Activated CD4-positive, alpha-beta T cell treated with anti-CD3 and anti-CD28 coated beads for 36 hours (primary cell): ENCODE measurements at places on chromosomes 2 and 18. TPM values are rescaled to one million over a fixed set of nuclear protein-coding genes. Genes with fewer than 3 reads are reported as not detected.

- no peak overlapping the region for H3K4me3 ChIP-seq
- H3K36me3 ChIP-seq = no peaks in the 10 kb centered on the region
- DNase-seq = peak; percentile 64
- no peak overlapping the region for H3K27ac ChIP-seq
Measured at GRCh38 chr2:208033701-208034502, 8.6 kb upstream of the PLEKHM3 start.

Gene KLHL29
- 2.0 TPM for total RNA-seq

Gene GRB14
- not detected for total RNA-seq

DNA sequence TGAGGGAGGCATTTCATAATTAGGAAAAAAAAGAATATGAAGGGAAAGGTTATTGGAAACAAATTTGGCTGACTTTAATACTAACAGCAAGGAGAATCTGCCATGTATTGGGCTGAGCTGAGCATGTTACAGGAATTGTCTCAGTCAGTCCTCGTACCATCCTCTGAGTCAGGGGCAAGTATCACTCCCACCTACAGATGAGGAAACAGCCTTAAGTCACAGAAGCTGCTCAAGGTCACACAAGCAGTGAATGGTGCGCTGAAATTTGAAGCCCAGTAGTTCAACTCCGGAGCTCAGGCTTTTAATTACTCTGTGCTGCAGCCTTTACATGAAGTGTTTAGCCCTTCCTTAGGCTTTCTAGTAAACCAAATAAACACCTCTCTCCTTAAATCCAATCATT is 17.3 kb downstream of the PROKR1 start:
- H3K4me1 ChIP-seq = peaks cover 23% of the 10 kb centered on the region
- no peak overlapping the region for H3K27ac ChIP-seq
- H3K36me3 ChIP-seq = no peaks in the 10 kb centered on the region
- H3K27me3 ChIP-seq = peaks cover 21% of the 10 kb centered on the region
- no peak for DNase-seq

DNA sequence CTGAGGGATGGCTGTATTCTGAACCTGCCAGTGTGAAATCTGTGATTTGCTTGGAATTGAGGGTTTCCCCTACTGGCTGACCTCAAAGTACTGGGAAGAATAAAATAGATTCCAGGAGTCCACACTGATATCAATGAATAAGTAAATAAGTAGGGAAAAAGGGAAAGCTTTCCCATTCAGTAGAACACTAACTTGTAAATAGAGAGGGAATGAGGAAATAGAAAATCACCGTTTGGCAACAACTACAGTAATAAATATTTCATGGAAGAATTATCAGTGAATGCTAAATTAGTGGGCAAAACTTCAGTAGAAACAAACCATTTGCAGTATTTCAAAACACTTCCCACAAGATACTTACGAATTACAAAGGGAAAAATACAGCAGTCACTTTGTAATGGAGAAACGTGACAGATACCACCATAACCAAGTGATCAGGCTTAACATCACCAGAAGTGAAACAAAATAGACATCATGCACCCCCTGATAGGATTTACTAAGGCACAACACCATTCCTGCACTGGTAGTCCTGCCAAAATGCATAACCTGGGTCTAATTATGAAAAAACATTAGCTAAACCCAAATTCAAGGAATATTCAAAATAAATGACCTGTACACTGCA is 88.5 kb downstream of the ICA1L start:
- H3K27ac ChIP-seq = no peak overlapping the region
- DNase-seq = no peak
- peaks cover 13% of the 10 kb centered on the region for H3K4me1 ChIP-seq

Gene GCA
- 16.2 TPM for total RNA-seq

- H3K27me3 ChIP-seq = no peaks in the 10 kb centered on the region
- H3K36me3 ChIP-seq = no peaks in the 10 kb centered on the region
- peak overlapping the region; percentile 28 for H3K27ac ChIP-seq
- DNase-seq = peak; percentile 51
- H3K4me3 ChIP-seq = no peak overlapping the region
Measured at GRCh38 chr2:31319406-31320175, 85.6 kb downstream of the EHD3 start.

DNA sequence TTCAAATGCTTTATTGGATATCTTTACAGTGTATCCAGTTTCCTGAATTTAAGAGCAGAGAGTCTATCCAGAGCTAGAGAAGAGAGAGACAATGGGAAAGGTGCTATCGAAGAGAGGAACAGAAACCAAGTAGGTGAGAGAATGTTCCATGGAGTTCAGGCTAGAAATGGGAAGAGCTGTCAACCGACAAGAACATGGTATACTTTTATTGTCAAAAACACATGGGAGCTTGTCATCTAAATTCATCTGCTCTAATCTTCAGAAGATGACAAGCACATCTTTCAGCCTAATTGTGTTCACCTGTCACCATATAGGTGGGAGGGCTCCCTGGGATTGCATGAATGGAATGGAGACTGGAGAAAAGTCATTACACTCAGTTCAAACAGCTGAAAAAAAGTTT is 690.4 kb upstream of the LRATD1 start:
- H3K27me3 ChIP-seq = no peaks in the 10 kb centered on the region
- no peak overlapping the region for H3K27ac ChIP-seq
- no peaks in the 10 kb centered on the region for H3K36me3 ChIP-seq
- H3K4me1 ChIP-seq = no peaks in the 10 kb centered on the region

DNA sequence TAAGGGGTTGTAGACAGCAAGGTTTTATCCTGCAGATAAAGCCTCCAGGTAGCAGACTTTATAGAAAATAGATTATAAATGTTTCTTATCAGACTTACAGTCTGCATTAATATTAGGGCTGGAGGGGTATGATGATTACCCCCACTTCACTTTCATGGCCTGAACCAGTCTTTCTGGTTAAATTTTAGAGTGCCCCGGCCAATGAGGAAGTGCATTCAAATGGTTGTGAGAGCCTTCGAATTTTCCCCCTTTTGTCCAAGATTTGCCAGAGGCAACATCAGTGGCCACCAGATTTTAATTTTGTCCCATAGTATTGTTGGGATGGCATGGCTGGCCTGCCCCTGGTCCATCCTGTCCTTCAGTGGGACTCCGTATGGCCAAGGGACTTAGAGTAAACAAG is 31.6 kb downstream of the COMMD1 start:
- H3K4me3 ChIP-seq = no peak overlapping the region
- H3K36me3 ChIP-seq = peaks cover 2% of the 10 kb centered on the region
- H3K4me1 ChIP-seq = no peaks in the 10 kb centered on the region
- no peak overlapping the region for H3K27ac ChIP-seq
- DNase-seq = no peak
- no peaks in the 10 kb centered on the region for H3K27me3 ChIP-seq

- H3K4me3 ChIP-seq = peak overlapping the region; percentile 2
- peak; percentile 34 for DNase-seq
- peaks cover 51% of the 10 kb centered on the region for H3K4me1 ChIP-seq
- no peaks in the 10 kb centered on the region for H3K27me3 ChIP-seq
Measured at GRCh38 chr2:241153616-241154015, 3.3 kb downstream of the PPP1R7 start.

Gene MBP
- total RNA-seq = 47.0 TPM

- no peak overlapping the region for H3K27ac ChIP-seq
- H3K36me3 ChIP-seq = no peaks in the 10 kb centered on the region
- no peaks in the 10 kb centered on the region for H3K4me1 ChIP-seq
- H3K4me3 ChIP-seq = no peak overlapping the region
- no peaks in the 10 kb centered on the region for H3K27me3 ChIP-seq
- no peak for DNase-seq
Measured at GRCh38 chr2:50558182-50558581, 473.8 kb downstream of the NRXN1 start.
